Activated CD4-positive, alpha-beta memory T cell treated with anti-CD3 and anti-CD28 coated beads for 36 hours (primary cell): ENCODE measurements at places on chromosomes 7 and 10. TPM values are rescaled to one million over a fixed set of nuclear protein-coding genes. Genes with fewer than 3 reads are reported as not detected.

C10orf88 gene
- total RNA-seq: 9.2 TPM

- H3K27me3 ChIP-seq: no peaks in the 10 kb centered on the region
- H3K4me1 ChIP-seq: no peaks in the 10 kb centered on the region
- no peak overlapping the region for H3K27ac ChIP-seq
- H3K4me3 ChIP-seq: no peak overlapping the region
Measured at GRCh38 chr10:86829472-86829871, 73.1 kb downstream of the BMPR1A start.

- no peak for DNase-seq
- no peaks in the 10 kb centered on the region for H3K4me1 ChIP-seq
- no peak overlapping the region for H3K27ac ChIP-seq
Measured at GRCh38 chr10:6416892-6417512, 163.1 kb downstream of the PRKCQ start.

HTR5A gene
- not detected for total RNA-seq

CRPPA gene
- 0.53 TPM for total RNA-seq

DNA sequence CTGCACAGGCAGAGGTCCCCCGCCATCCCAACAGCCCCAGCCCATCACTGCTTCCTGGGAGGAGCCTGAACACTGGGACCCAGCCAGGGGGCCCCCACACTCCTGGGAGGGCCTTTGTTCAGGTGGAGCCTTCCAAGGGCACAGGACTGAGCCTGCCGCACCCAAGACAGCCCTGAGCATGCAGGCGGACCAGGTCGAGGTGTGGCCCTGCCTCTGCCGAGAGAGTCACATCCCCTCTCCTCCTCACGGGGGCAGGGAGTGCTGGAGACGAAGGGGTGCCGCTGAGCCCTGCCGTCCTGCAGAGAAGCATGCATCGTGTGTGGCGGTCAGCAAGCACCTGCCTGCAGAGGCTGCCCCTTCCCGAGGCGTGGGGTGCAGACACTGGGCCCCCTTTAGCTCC lies 7.3 kb upstream of the MAFK start:
- H3K36me3 ChIP-seq: no peaks in the 10 kb centered on the region
- H3K27ac ChIP-seq: no peak overlapping the region
- no peak for DNase-seq
- peaks cover 6% of the 10 kb centered on the region for H3K4me1 ChIP-seq
- no peak overlapping the region for H3K4me3 ChIP-seq

ANKRD16 gene
- total RNA-seq: 5.9 TPM

DNA sequence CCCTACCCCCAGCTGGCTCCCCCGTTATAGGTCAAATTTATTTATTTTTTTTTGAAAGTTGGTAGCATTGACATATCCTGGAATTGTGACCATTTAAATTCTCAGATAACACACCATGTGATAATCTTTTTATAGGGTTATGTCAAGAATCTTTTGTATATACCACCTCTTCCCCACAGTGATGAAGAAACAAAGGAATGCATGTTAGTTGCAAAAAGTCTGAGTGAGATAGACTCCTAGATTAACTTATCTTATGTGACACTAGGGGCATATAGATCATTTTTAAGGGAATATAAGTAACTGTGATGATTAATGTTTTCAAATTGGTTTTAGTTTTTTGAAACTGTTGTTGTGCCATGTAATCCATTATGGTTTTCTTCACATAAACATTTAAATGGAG lies 68.3 kb downstream of the MLLT10 start:
- H3K36me3 ChIP-seq: peaks cover 18% of the 10 kb centered on the region
- no peak for DNase-seq
- no peak overlapping the region for H3K27ac ChIP-seq

DNA sequence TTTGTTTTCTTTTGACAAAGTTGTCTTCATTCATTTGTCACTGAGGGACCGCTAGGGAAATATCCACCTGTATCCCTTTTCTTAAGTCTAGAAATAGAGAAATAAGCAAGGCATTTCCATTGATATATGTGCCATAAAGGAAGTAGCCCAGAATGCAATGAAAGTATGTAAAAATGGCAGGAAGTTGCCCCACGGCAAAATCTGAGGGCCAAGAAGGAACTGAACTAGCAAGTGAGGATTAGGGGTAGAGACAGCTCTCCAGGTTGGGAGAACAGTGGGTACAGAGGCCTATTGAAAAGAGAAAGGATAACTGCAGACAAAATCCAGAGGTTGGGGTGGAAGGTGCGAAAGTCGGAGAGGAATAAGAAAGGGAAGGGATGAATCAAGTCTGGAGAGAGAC lies 56.6 kb upstream of the TOMM7 start:
- DNase-seq: no peak
- no peak overlapping the region for H3K27ac ChIP-seq
- H3K27me3 ChIP-seq: no peaks in the 10 kb centered on the region
- no peak overlapping the region for H3K4me3 ChIP-seq
- H3K36me3 ChIP-seq: no peaks in the 10 kb centered on the region

VWA2 gene
- total RNA-seq: 0.07 TPM

DNA sequence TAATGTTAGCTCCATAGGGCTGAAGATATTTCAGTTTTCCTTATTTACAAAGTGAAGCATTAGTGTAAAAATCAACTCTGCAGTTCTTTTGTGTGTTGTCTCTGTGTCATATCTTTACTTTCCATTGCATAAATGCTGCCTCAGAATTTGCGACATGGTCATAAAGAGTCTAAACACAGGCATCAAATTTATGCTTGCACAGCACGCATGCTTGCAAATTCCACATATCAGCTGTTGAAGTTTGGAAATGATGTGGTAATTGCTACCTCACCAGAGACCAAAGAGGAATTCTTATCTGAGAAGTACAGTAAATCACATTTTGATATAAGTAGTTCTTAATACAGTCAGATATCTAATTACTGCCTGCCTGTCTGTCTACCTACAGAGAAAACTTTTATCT lies 348.2 kb upstream of the GRM3 start:
- no peaks in the 10 kb centered on the region for H3K27me3 ChIP-seq
- H3K4me1 ChIP-seq: no peaks in the 10 kb centered on the region
- no peaks in the 10 kb centered on the region for H3K36me3 ChIP-seq
- no peak for DNase-seq
- no peak overlapping the region for H3K4me3 ChIP-seq

GRCh38 chr7:137986252-137987017 lies 15.5 kb downstream of the CREB3L2 start:
- H3K27ac ChIP-seq: no peak overlapping the region
- no peak for DNase-seq
- H3K27me3 ChIP-seq: no peaks in the 10 kb centered on the region
- H3K4me3 ChIP-seq: no peak overlapping the region

ARL4A gene
- 12.7 TPM for total RNA-seq

ACSL5 gene
- total RNA-seq: 30.1 TPM
